ENCODE measurements at places on chromosomes 6 and 20. TPM values are rescaled to one million over a fixed set of nuclear protein-coding genes. Genes with fewer than 3 reads are reported as not detected.

DNA sequence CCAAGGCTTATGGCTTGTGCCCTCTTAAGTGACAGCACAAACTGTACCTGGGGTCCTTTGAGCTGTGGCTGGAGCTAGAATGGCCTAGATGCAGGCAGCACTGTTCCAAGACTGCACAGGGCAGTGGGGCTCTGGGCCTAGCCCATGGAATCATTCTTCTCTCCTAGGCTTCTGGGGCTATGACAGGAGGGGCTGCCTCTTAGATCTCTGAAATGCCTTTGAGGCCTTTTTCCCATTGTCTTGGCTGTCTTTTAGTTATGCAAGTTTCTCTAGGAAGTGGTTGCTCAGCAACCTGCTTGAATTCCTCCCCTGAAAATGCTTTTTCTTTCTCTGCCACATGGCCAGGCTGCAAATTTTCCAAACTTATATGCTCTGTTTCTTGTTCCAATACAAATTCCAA lies 183.4 kb downstream of the WDR27 start:
- no peak for ATAC-seq

GRCh38 chr6:157954150-157955117 lies 27.2 kb upstream of the SYNJ2 start:
- ATAC-seq: no peak

GRCh38 chr6:139240161-139241010 lies 51.4 kb downstream of the TXLNB start:
- no peak for ATAC-seq

DNA sequence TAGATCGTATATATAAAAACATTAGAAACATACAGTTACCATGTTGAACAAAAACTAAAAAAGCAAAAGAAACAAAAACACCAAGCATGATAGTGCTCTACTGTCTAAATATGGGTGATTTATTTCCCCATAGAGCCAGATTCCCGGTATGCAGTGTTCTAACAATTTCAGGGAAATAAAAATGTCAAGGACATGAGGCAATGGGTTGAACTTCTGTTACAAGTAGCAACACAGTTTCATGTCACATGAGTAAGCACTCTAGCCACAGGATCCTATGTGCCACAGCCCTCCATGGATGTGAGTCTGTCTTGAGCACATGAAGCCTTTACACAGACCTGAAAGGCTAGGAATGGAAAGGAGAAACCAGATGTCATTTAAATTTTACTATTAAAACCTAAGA lies 96.0 kb downstream of the MAP3K5 start:
- ATAC-seq: peak; percentile 40

Gene CNPY3
- 28.5 TPM for total RNA-seq

Gene CHMP4B
- 57.6 TPM for total RNA-seq

GRCh38 chr20:2302384-2303060 lies 6.7 kb downstream of the TGM3 start:
- no peak for ATAC-seq

Gene PSMB8
- total RNA-seq: 344 TPM

DNA sequence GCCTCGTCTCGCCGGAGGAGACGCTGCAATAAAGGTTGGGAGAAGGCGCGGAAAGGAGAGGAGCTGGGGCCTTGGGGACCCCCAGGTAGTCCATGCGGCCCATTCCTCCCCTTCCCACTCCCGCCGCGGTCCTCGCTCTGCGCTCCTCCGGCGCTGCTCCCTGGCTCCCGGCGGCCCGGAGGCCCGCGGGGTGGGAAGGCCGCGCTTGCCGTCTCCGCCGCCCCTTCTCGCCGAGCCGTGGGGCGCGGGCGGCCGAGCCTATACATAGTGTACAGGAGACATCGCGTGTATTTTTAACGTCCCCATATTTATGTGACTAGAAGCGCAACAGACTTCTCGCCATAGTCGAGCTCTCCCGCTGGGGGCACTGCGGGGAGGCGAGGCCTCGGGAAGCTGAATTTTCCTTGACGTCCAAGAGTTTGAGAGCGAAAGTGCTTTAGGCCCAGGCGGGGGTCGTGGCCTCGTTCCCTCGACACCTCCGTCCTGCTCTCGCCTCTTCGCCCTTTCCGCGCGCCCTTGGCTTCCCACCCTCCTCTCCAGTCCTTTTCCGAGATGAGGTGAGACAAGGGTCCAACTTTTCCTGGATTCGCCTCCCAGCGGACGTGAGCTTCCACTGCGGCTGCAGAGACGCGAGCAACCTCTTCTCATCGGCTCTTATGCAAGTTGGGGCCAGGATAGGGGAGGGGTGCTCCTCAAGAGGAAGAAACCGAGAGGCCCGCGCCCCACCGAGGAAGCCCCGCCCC lies 29.0 kb downstream of the SLC12A5 start:
- ATAC-seq: no peak

GRCh38 chr6:52937908-52938307 lies 28.4 kb upstream of the GSTA3 start:
- ATAC-seq: no peak

DNA sequence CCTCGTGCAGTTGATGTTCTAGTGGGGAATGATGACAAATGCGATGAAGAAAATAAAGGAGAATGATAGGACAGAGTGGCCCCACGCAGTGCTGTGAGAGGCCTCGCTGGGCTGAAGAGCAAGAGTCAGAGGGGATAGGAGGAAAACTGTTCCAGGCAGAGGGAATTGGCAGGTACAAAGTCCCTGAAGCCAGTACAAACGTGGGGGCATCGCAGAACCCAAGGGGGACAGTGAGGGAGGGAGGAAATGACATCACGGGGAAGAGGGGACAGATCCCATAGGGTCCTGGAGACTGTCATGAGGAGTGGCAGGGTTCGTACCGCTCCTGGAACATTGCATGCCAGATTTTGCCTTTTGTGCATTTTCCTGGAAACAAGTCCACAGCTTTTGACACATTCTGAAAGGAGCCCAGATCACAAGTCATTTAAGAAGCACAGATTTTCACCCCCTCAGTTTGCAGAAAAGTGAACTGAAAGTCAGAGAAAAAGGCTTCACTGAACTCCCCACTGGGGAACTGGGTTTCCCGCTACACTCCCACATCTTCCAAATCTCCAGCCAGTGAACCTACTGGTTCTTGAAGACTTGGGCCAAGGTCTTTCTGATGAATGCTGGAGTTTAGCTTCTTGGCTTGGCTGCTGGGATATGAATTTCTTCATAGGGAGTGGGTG lies 77.0 kb downstream of the SULF2 start:
- no peak for ATAC-seq
